ENCODE measurements at places on chromosomes 1 and 21.

GRCh38 chr1:24142546-24143534, at the start of gene IL22RA1:
TSS of gene IL22RA1 (minus strand) at chr1:24143140. CDS start at chr1:24143082, 58 bp downstream.
- DNase-seq, result no peak

GRCh38 chr1:155983191-155984024, 5.1 kb upstream of the ARHGEF2 start:
- DNase-seq, result no peak

- DNase-seq, result no peak
These were observed 790 bp upstream of the MATN1 start for GRCh38 chr1:30724175-30724574.

- DNase-seq, result no peak
These were observed 263.8 kb downstream of the PTPRC start for GRCh38 chr1:198902655-198903054.

DNA sequence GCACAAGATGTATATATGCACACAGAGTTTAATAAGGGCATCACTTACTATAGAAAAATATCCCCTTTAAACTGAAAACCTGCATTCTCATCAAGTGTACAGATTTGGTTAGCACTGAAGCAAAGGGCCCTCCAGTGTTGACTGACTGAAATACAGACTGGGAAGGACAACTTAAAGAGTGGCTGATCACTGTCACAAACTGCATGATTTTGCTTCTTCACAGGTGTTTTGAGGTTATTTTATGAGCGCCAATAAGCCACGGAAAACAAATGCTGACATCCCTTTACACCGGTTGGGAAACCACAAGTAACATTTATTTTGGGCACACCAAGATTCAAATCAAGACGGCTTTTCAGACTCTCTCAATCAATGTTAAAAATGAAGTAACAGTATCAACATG, 30.9 kb upstream of the RAP1GAP start:
- DNase-seq, result no peak

GRCh38 chr1:5324883-5325282, 667.3 kb downstream of the NPHP4 start:
- DNase-seq, result no peak

DNA sequence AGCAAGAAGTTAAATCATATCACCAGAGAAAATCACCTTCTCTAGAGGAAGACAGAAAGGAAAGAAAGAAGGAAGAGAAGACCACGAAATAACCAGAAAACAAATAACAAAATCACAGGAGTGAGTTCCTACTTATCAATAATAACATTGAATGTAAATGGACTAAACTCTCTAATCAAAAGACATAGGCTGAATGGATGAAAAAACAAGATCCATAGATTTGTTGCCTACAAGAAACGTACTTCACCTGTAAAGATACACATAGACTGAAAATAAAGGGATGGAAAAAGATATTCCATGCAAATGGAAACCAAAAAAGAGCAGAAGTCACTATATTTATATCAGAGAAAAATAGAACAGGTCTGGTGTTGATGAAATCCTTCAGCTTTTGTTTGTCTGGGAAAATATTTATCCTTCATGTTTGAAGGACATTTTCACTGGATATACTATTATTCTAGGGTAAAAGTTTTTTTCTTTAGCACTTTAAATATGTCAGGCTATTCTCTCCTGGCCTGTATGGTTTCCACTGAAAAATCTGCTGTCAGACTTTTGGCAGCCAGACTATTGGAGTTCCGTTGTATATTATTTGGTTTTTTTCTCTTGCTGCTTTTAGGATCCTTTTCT, 202.5 kb upstream of the DUSP10 start:
- no peak for DNase-seq

DNA sequence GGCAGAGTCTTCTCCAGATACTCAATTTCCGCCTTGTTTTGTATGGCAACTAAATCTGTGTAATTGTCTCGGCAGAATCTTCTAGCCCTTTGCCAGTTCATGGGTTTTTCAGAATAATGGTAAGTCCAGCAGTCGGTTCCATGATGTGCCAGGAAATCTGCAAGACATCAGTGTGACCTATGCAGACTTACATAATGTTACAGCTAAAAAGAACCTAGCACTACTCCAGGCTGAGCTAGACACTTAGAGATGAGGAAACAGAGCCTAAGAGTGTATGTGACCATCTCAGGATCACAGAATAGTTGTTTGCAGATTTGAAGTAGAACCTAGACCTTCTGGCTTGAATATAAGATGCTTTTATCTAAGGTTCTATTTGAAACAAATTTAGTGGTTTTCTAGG, 2.8 kb downstream of the SELL start:
- DNase-seq, result no peak

GRCh38 chr21:37139902-37140301, 66.8 kb downstream of the TTC3 start:
- no peak for DNase-seq

GRCh38 chr21:42039911-42040351, 29.8 kb upstream of the ZBTB21 start:
- no peak for DNase-seq

DNA sequence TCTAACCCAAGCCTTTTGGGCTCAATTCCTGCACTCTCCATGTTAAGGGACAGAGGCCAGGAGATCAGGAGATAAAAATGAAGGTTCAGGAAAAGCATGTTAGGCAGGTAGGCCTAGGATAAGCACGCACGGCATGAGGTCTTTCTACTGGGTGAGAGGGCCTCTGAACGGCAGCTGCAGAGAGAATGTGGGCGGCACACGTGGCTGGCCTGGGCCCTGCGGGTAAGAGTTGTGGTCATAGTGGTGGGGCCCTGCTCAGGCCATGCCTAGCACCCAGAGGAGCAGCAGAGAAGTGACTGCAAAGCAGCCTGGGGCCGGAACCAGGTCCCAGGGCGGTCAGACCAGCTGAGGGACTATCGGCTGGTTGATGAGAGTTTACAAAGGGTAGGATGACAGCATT, 7.5 kb upstream of the FOXO6 start:
- no peak for DNase-seq

Measured in stimulated activated CD8-positive, alpha-beta memory T cell treated with anti-CD3 and anti-CD28 coated beads, Interleukin-4, amount 100 ng/mL, for 24 hours (primary cell).